ENCODE measurements at places on chromosomes 7 and 10. TPM values are rescaled to one million over a fixed set of nuclear protein-coding genes. Genes with fewer than 3 reads are reported as not detected.

Gene GRM3
- total RNA-seq, result not detected

Gene GNAT3
- total RNA-seq, result not detected

Gene CAV2
- total RNA-seq, result 188 TPM

Gene ZNF804B
- not detected for total RNA-seq

Gene CCDC3
- 1.2 TPM for total RNA-seq

Gene SLC26A5
- not detected for total RNA-seq

Gene LRRD1
- total RNA-seq, result not detected

Gene UNCX
- not detected for total RNA-seq

Gene HILPDA
- 24.4 TPM for total RNA-seq

Gene AKAP9
- 14.5 TPM for total RNA-seq

Gene POLD2
- 166 TPM for total RNA-seq

Gene FGFBP3
- 2.2 TPM for total RNA-seq

Gene SSC4D
- total RNA-seq, result 0.73 TPM

Gene DNAJC12
- 54.4 TPM for total RNA-seq

Gene TMEM270
- total RNA-seq, result 0.22 TPM

Gene PHF14
- 20.4 TPM for total RNA-seq

Gene TMEM236
- total RNA-seq, result 0.08 TPM

Gene TMEM139
- 1.6 TPM for total RNA-seq

Gene TMEM196
- total RNA-seq, result not detected

All from A549 treated with Mapracorat at 1 μM for 4 hours (cell line).